ENCODE measurements at places on chromosomes 1 and 21.

GRCh38 chr1:29364101-29364678 is 127.9 kb downstream of the PTPRU start:
- no peak for DNase-seq

DNA sequence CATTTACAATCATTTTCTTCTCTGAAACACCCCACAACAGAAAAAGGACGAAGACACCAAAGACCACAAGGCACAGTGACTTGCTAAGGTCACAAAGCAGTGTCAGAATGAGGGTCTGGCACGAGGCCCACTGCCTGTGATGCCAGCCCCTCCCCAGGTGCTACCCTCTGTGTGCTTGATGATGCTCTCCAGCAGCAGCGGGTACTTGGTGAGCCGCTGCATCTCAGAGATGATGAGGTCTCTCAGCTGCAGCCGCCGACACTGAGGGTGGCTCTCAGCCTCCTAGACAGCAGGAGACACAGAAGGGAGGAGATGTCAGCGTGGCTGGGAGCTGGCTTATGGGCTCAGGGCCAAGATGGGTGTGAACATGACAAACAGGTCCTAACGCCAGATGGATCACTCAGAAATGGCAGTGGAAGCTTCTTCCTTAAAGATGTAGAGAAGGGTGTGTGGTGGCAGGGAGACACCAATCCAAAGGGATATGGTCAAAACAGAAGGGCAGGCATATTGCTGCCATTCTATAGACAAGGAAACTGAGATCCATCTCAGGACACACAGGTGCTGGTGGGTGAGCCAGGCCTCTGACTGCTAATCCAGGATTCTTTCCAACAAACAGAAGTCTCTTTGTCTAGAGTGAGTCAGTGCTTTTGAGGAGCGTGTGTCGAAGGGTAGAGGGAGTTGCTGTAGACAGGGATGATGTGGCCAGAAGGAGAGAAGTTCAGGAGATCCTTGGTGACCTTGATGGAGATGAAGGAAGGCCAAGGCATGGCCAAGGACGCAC is 25.6 kb downstream of the LRRC71 start:
- no peak for DNase-seq

GRCh38 chr1:27602462-27603308 is 1.3 kb downstream of the AHDC1 start:
- DNase-seq: peak; percentile 78

DNA sequence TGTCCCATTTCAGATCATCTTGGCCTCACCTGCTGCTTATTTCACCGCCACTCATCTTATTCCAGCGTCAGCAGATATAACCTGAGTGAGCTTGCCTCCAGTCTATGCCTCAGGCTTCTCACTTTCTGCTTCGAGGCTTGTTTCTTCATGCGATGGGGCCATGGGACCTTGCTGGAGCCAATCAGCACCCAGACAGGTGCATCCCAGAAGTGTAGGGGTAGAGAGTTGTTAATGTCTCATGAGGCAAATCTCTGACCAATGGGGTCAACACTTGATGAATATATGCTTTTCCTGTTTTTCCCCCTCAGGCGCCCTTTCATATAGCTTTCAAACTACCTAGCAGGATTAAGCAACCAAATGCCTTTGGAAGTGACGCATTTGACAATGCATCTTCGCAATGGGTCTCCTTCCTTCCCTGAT is 935 bp upstream of the YIPF1 start:
- no peak for DNase-seq

DNA sequence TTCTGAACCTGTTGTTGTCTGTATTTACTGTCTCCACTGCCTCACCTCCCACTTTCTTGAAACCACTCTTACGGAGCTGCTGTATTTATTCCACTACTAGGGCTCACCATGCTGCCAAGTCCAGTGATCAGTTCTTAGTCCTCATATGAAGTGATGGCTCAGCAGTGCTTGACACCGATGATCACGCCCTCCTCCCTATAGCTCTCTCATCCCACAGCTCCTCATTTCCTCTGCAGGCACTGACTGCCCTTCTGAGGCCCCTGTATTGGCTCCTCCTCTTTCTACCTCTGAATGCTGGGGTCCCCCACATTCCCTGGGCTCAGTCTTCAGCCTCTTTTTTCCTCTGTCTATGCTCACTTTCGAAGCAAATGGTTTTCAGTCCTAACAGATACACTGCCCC is 3.4 kb downstream of the CLCA1 start:
- no peak for DNase-seq

GRCh38 chr1:148354284-148354912 is 128.7 kb downstream of the PPIAL4G start:
- no peak for DNase-seq

Measured in GM20000 (cell line).